ENCODE measurements at places on chromosomes 13 and 19.

- no peak overlapping the region for H3K27ac ChIP-seq
- peaks cover 36% of the 10 kb centered on the region for H3K4me1 ChIP-seq
Observed at GRCh38 chr19:39554701-39555311, 14.8 kb upstream of the EID2 start.

DNA sequence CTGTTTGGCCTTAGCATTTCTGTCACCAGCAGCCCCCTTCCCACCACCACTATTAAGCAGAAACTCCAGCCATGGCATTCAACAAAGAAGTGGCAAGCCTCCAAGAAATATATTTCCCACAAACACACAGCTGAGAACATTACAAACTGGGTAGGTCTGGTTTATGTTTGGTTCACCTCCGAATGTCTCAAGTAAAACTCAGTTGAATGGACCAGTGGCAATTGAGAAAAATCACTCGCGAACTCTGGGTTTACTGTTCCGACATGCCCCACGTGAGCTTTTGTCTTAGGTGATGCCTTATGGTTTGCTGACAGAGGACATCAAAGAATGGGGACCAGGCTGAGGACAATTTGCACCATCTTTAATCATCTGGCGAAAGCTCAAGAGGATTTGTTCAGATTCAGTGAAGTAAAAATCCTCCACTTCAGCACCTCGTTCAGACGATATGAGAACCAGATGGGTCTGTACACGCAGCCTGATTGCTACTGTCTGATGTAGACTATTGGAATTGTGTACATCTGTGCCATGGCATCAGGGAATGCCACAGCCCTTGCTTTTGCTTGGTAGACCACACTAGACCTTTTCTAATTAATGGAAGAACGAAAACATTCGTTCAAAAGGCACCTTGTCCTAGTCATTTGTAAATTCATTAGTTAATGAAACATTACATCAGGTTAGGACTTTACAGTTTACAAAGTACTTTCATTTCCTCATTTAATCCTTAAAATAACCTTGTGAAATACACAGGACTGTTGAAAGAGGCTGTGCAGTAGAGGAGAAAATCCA lies 59.4 kb downstream of the SLC10A2 start:
- no peaks in the 10 kb centered on the region for H3K36me3 ChIP-seq
- no peaks in the 10 kb centered on the region for H3K27me3 ChIP-seq
- H3K4me3 ChIP-seq = no peak overlapping the region
- no peaks in the 10 kb centered on the region for H3K4me1 ChIP-seq
- no peak overlapping the region for H3K27ac ChIP-seq

DNA sequence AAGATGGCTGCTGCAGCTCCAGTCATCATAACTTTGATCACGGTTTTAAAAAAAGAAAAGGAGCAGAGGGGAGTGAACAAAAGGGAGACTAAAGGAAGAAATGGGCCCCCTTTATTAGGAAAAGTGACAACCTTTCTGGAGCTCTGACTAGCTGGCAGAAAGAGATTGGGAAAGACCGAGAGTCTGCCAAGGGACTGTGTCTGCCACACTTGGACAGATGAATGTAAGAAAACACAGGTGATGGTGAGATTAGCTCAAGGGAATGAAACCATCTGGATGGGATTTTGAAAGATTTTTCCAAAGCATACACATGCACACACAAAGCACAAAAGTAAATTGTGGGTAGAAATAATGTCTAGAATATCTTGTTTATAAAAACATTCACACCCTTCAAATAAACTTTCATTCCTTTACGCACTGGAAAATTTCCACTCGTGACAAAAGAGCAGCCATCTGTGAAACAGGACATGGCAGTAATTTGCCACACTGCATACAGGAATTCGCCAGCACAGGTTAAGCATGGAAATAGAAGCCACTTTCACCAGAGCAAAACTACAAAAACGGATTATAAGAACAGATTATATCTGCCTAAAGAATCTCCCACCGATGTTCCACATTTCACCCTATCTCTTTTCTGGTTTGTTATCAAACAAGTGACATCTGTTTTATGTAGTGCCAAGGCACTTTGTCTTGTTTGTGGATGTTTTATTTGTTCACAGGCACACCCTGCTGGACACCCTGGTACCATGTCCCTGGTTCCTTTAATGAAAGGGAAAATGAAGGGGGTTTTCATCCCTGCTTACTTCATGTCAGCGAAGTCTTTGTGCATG lies 819.5 kb downstream of the DIAPH3 start:
- H3K36me3 ChIP-seq = no peaks in the 10 kb centered on the region
- no peaks in the 10 kb centered on the region for H3K4me1 ChIP-seq
- DNase-seq = no peak
- H3K27ac ChIP-seq = no peak overlapping the region

DNA sequence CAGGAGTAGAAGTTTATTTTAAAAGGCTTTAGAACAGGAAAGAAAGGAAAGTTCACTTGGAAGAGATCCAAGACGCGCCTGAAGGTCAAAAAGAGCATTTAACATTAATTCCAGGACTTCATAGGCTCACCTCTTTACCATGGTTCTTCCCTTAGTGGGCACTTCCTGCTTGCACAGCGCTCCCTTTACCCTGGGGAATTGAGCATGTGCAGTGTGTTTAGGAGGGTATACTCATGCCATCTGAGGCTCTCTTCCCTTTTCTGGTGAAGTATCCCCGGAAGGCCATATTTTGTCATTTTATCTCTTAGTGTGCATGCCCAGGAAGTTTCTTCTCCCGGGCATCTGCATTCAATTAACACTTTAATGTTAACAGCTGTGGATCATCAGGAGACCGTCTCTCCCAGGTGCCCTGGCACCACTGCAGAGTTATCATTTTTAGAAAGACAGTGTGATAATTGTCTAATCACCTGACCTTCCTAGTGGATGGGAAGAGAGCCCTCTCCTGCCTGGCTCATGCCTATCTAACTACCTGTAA lies 66.1 kb upstream of the ABCC4 start:
- DNase-seq = no peak
- peaks cover 1% of the 10 kb centered on the region for H3K4me1 ChIP-seq
- peaks cover 10% of the 10 kb centered on the region for H3K27me3 ChIP-seq
- no peak overlapping the region for H3K4me3 ChIP-seq

DNA sequence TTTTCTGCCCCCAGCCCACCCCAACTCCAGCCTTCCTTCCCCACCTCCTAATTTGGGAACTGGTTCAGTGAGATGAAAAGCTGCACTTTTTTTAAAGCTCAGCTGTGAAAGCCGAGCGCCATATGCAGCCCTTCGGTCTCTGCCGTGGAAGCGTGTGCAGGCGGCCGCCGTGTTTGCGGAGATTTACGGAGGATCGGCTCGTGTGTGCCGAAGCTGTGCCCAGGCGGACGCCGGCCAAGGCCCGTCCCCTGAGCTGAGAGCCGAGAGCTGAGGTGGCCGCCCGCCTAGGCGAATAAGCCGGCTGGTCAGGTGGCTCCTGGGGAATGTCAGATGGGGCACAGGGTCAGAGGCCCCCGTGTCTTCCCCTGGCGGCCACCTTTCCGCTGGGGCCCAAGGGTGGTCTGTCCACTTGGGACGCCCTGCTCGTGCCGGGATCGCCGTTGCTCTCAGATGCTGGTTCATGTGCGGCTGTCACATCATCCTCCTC lies 78.7 kb downstream of the ZNF536 start:
- no peaks in the 10 kb centered on the region for H3K36me3 ChIP-seq
- DNase-seq = no peak
- peaks cover 3% of the 10 kb centered on the region for H3K27me3 ChIP-seq
- H3K4me3 ChIP-seq = no peak overlapping the region
- H3K4me1 ChIP-seq = no peaks in the 10 kb centered on the region
- no peak overlapping the region for H3K27ac ChIP-seq

DNA sequence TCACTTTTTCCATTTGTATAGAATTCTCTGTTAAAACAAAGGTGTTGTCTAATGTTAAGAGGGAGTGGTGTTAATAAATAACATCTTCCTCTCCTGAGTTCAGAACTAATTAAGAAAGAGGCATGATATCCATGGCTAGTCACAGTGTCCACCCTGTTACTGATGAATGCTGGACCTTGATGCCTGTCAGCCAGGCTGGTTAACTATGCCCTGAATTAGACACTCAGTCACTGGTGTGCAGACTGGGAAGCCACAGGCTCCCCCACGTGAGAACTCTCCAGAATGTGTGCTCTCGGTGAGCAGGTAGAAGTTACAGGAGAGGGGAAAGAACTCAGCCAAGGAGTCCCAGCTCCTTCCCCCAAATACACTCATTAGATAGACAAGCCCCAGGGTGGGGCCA lies 56.1 kb upstream of the RNF113B start:
- peaks cover 6% of the 10 kb centered on the region for H3K27me3 ChIP-seq
- no peaks in the 10 kb centered on the region for H3K36me3 ChIP-seq
- no peaks in the 10 kb centered on the region for H3K4me1 ChIP-seq
- DNase-seq = no peak
- H3K27ac ChIP-seq = no peak overlapping the region

DNA sequence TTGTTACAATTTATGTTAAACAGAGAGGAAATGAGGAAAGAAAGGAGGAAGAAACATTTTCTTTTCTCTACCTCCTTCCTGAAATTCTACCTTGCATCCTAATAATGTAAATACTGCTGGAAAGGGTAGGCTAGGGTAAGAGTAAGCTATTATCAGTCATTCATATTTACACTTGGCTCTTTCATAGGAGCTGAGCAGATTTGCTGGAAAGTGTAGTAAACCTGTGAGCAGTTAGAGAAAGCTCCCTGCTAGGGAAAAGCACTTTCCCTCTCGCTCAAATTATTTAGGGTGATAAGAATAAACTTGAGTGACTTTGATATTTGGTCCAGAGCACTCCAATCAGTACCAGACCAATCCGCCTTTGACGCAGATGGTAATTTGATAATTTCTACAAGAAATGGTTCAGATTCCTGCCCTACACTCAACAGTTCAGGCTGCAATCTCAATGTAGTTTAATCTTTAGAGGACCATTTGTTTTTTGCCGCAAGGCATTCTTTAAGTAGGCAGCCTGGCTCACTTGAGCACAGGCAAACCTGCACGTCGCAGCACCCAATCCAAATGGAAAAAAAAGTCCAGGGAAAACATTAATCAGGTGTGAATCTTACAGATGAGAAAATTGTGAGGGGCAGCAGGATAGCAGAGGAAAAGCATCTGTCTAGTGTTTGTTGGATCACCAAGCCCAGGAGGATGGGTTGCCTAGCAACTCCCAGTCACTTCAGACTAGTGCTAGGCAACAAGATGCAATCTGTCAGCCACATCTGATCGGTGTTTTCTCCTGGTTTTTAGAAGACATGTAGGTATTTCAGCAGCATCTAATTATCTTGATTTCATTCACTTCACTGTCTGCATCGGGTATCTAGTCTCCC lies 68.6 kb upstream of the KL start:
- H3K27me3 ChIP-seq = no peaks in the 10 kb centered on the region
- H3K4me1 ChIP-seq = no peaks in the 10 kb centered on the region
- no peak overlapping the region for H3K4me3 ChIP-seq
- DNase-seq = no peak

DNA sequence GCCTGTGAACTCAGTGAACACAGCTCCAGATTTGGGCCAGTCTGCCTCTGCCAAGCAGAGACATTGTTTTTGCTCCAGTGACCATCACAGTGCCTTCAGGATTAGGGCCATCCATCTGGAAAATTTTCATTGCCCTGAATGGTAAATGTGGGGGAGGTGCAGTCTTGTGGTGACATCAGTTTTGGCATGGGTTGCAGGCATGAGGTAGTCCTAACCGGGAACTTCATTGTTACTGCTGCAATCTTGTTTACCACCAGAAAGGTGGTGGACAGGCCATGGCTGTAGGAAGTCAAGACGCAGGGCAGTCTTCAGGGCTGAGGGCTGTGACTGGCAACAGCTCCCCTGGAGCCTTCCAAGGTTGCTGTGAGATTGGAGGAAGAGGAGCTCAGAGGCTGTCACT lies 55.2 kb downstream of the SPATA13 start:
- H3K4me1 ChIP-seq = peaks cover 21% of the 10 kb centered on the region
- no peak overlapping the region for H3K27ac ChIP-seq
- no peak for DNase-seq
- H3K36me3 ChIP-seq = no peaks in the 10 kb centered on the region
- H3K4me3 ChIP-seq = no peak overlapping the region
